ENCODE measurements at places on chromosomes 7 and 10.

DNA sequence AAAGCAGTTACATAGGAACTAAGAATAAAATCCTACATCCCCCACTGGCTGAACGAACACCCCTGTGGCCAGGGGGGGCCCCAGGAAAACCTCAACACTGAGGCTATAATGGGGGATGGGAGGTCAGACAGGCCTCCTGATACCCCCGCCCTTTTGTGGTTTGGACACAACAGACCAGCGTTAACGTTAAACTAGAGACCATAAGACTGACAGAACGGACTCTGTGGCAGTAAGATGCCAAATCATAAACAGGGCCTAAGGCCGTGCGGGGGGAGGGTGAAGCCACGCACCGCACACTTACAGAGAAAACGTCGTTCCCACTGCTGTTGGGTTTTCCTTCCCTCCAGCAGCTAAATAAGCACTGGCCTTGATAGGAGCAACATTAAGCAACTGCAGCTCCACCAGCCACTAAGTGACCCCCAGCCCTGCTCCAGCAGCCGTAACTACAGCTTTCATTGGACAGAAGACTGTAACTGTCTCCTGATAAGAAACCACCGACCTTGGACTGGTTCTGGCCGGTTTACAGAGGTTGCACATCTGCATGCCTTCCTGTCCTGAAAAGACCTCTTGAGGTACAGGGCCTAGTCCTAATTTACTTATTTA is 3.4 kb upstream of the PPP2R2D start:
- no peak for DNase-seq

DNA sequence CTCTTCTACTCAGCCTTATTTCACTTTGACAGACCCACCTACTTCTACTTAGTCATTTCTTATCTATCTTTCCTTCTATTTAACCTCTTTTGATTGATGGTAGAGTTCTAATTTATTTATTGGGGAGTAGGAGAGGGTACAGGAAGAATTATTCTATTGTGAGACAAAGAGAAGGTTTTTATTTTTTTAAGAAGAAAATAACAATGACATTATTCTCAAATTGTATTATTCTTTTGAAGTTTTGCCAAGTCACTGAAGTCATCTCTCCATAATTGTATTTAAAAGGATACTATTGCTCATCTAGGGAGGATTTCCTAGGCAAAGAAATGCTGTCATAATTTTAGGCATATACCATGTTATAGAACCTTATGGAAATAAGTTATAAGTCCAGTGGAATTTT is 52.7 kb downstream of the ITGB8 start:
- DNase-seq = no peak

GRCh38 chr7:139360948-139361307 is 1.2 kb downstream of the LUC7L2 start:
- DNase-seq = no peak

GRCh38 chr7:122913608-122914007 is 27.3 kb upstream of the CADPS2 start:
- DNase-seq = no peak

GRCh38 chr7:50197549-50197948 is 104.5 kb upstream of the ZPBP start:
- DNase-seq = no peak

- no peak for DNase-seq
Observed at GRCh38 chr10:80611481-80612185, 73.9 kb downstream of the SH2D4B start.

- peak; percentile 77 for DNase-seq
Observed at GRCh38 chr10:33559105-33559504, 224.6 kb upstream of the NRP1 start.
